ENCODE measurements at places on chromosomes 11 and 22. TPM values are rescaled to one million over a fixed set of nuclear protein-coding genes. Genes with fewer than 3 reads are reported as not detected.
A peak's percentile ranks its signal among the peaks of the same experiment; 100 is the strongest.

GRCh38 chr11:1167751-1168231 is 10.0 kb downstream of the MUC5AC start:
- no peak overlapping the region for H3K4me3 ChIP-seq
- no peaks in the 10 kb centered on the region for H3K36me3 ChIP-seq
- DNase-seq: peak; percentile 48
- H3K27me3 ChIP-seq: peaks cover 31% of the 10 kb centered on the region
- no peaks in the 10 kb centered on the region for H3K4me1 ChIP-seq

The APOBEC3A gene
- total RNA-seq: not detected

DNA sequence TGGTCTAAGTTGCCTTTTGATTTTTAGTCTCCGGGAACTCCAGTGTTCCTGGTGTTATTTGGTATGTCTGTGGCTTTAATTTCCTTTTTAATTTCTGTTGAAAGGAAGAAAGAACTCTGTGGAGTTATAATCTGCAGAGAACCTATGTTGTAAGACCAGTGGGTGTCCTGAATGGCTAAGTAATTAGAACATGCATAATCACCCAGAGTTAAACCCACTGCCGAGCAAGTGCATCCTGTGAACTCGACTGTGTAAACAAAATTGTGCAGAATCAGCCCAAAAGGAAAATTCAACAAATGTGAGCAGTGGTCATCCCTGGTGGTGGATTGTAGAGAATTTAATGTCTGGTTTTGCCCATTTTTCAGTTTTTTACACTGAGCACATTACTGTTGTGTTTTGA is 162.5 kb downstream of the COMMD9 start:
- no peaks in the 10 kb centered on the region for H3K36me3 ChIP-seq
- no peaks in the 10 kb centered on the region for H3K27me3 ChIP-seq

The NCR3LG1 gene
- 7.4 TPM for total RNA-seq

DNA sequence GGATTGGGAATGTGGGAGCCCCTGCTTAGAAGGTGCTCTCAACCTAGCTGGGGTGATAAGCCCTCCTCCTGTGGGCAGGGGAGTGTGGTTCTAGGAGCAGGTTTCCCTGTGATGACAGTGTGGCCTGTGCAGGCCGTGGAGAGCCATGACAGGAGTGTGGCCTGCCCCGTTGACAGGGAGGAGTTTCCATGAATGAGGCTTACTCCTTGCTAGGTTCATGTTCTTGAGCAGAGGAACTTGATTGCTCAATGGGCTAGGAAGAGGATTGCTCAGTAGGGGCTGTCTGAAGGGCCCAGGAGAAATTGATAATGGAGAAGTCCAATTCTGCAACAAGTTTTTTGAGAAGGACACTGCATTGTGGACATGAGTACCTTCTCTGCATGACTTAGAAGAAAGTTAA is 92.0 kb downstream of the PPP6R3 start:
- no peak overlapping the region for H3K27ac ChIP-seq
- DNase-seq: no peak
- H3K36me3 ChIP-seq: peaks cover 48% of the 10 kb centered on the region
- H3K27me3 ChIP-seq: no peaks in the 10 kb centered on the region

The TMPRSS13 gene
- total RNA-seq: 24.7 TPM

DNA sequence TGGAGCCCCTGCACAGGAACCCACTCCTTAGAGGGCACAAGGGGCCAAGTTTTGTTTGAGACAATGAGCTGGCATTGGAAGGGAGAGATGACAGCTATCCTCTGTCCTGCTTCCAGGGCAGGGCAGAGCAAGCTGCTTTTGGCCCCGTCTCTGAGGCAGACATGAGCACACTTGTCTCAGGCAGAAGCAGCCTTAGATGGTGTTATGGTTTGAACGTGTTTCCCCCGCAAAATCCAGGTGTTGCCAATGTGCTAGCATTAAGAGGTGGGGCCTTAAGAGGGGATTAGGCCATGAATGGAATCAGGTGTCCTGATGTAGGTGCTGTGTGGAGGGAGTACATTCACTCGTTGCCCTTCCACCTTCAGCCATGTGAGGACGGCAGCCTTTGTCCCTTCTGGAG is 2.5 kb downstream of the TP53AIP1 start:
- DNase-seq: no peak
- H3K36me3 ChIP-seq: no peaks in the 10 kb centered on the region
- H3K27ac ChIP-seq: peak overlapping the region; percentile 89
- H3K4me1 ChIP-seq: peaks cover 56% of the 10 kb centered on the region

DNA sequence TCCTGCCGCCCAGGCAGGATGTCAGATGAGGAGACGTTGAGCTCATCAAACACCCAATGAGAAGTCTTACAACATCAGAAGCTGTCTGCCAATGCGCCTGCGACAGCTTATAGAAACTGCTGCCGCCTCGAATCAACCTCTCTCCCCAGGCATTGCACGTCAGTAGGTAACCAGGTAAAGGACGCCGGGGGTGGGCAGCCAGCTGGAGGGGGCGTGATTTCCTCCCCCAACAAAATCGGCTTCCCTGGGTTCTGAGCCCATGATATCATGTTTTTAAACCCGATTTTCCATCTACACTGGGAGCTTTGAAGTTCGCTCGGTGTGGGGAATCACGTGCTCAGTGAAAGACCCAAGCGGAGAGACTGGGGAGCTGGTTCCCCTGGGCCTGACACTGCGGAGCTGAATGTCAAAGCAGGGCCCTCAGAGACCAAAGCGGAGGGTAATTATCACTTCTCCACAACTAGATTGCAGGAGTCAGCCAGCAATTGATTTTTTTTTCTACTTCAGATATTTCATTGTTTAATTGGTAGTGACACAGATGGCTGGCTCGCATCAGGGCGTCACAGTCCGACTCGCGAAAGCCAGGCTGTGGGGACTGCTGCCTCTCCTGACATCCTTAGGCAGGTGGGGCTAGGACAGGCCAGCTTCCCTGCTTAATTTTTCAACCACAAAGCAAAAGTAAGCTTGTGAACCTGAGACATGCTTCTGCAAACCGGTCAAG is 15.4 kb downstream of the FAM83F start:
- H3K4me3 ChIP-seq: no peak overlapping the region
- H3K27me3 ChIP-seq: peaks cover 16% of the 10 kb centered on the region
- H3K4me1 ChIP-seq: peaks cover 63% of the 10 kb centered on the region
- no peak for DNase-seq
- H3K36me3 ChIP-seq: no peaks in the 10 kb centered on the region
- no peak overlapping the region for H3K27ac ChIP-seq

The CRYAB gene
- 144 TPM for total RNA-seq

- H3K27ac ChIP-seq: no peak overlapping the region
- peaks cover 16% of the 10 kb centered on the region for H3K4me1 ChIP-seq
- no peaks in the 10 kb centered on the region for H3K27me3 ChIP-seq
- H3K36me3 ChIP-seq: no peaks in the 10 kb centered on the region
Measured at GRCh38 chr11:73070653-73071052, 71.5 kb downstream of the FCHSD2 start.

Measured in suprapubic skin (tissue), 4 donors.